NCI-H1694 treated with DMSO at 0.1 percent for 48 hours (cell line): ENCODE measurements at places on chromosomes 16 and 17.

DNA sequence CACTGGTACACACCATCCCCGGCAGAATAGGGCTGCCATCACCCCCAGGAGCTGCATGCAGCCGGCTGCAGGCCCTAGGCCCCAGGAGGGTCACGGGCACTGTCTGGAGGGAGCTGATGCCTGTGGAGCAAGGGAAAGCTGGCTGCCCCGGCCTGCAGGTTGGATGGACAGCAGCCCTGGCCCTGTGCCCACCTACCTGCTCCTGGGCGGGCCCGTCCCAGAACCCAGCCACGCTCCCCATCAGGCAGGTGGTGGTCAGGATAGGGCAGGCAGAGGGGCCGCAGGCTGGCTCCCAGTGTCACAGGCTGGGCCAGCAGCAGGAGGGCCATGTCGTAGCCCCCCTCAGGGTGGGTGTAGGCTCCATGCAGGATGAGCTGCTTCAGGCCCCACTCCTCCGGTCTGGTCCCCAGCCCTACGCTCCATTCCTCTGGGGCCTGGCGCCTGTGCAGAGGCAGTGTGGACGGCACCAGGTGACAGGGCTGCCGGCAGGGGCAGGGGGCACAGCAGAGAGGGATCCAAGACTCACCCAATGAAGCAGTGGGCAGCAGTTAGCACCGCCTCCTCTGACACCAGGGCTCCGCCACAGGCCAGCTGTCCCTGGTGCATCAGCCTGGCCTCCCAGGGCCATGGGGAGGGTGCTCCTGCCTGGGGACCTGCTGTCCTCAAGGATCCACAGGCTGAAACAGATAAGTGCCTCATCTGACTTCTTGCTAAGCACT is 4.0 kb downstream of the PRSS53 start:
- DNase-seq, result no peak

DNA sequence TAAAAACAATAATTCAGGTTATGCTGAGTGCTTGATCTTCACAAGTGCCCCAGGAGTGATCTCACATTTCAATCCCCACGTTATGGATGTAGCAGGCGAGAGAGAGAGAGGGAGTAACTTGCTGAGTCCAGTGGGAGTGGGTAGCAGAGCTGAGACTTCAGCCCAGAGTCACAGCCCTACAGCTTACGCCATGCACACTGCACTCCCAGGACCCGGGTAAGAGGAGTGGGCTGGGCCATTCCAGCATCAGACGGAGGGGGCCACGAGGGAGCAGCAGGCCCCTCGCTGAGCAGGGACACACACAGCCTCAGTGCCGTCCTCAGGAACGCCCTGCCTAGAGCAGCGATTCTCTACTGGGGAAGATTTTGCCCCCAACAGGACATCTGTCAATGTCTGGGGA is 9.8 kb upstream of the KIF19 start:
- DNase-seq, result no peak

DNA sequence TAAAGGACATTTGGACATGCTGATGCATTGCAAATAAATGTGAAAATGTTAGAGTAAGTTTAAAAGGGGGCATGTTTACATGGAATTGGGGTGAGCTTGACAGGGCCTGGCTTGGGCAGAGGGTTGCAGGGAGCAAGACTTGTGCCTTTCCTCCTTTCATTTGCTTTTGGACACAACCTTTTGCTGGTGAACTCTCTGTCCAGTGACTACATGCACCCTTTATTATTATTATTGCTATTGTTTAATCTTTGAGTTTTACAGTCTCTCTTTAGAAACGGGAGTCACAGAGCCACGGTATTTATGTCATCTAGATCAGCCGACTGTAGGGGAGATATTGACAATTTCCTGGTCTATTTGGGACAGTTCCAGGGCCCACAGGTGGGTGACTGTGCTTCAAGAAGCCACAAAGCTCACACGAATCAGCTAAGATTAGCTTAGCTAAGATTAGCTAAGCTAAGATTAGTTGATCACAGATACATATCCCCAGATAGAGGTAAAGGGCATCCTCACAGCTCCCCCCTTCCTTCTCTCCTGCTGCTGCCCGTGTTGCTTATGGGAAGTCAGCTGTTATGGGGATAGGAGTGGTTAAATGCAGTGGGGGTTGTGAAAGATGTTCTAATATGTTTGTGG is 28.9 kb upstream of the ETV4 start:
- DNase-seq, result no peak

DNA sequence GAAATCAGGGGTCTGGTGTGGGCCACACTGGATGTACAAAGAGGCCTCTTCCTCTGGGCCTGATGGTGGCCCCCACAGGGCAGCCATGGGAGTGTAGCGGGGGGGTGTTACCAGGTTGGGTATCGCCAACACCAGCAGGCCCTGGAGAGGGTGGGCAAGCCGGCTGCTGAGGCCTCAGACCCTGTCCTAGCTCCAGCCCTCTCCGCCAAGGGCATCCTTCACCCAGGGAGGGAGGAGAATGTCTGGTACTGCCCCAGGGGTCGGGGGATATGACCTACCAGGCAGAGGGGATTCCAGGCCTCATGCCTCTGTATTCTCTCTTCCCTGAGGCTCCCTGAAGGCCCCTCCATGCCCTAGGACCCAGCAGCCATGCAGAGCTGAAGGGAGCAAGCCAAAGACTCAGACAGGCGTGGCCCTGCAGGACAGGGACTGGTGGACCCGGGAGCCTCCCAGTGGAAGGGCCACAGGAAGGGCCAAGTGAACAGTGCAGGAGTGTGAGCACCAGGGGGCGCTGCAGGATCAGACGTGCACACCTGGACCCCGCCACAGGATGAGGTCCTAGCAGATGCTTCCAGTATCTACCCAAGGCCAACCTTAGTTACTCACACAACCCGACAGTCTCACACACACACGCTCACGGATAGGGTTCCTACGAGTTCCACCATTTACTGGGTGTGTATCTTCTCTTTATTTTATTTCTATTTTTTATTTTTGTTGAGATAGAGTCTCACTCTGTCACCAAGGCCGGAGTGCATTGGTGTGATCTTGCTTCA is 10.9 kb upstream of the CES4A start:
- peak; percentile 80 for DNase-seq

DNA sequence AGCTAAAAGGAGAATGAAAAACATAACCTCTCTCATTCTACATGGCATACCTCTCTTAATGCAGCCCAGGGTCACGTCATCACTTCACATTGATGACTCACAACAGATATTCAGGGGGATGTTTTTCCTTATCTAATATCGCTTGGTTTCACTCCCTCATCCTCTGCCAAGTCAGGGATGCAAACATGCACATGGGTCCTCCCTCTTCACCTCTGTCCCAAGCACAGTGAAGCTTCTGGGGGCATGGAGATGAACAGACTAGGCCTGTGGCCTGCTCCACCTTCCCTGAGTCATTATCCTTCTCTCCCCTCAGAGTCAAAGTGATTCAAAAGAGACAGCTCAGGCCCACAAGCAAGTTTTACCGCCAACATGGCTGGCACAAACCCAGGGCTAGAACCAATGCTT is 2.3 kb upstream of the MT2A start:
- no peak for DNase-seq

- DNase-seq, result peak; percentile 67
Measured at GRCh38 chr16:75555213-75555706, 792 bp downstream of the TMEM231 start.

DNA sequence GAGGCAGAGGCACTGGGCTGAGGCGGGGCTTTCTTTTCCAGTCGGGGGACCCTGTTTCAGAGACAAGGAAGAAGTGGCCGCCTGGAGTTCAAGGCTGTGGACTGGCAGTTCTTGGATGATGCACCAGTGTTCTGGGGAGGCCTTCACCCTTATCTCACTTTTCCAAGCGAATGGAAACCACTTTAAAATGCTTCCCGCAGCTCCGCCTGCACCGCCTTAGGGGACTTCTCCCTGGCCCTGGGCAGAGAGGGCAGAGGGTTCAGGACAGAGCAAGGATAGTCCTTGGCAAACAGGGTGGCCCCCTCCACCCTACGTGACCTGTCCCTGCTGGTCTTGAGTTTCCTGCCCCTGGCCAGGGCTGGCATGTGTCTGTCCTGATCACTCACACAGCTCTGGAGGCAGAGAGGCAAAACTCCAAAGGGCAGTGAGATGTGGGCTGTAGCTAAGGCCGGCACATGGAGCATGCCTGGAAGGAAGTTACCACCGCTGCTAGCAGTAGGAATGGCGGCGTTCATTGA is 20.6 kb downstream of the RTN4RL1 start:
- DNase-seq, result no peak

GRCh38 chr17:58996968-58997367 is 109.7 kb downstream of the TRIM37 start:
- no peak for DNase-seq

DNA sequence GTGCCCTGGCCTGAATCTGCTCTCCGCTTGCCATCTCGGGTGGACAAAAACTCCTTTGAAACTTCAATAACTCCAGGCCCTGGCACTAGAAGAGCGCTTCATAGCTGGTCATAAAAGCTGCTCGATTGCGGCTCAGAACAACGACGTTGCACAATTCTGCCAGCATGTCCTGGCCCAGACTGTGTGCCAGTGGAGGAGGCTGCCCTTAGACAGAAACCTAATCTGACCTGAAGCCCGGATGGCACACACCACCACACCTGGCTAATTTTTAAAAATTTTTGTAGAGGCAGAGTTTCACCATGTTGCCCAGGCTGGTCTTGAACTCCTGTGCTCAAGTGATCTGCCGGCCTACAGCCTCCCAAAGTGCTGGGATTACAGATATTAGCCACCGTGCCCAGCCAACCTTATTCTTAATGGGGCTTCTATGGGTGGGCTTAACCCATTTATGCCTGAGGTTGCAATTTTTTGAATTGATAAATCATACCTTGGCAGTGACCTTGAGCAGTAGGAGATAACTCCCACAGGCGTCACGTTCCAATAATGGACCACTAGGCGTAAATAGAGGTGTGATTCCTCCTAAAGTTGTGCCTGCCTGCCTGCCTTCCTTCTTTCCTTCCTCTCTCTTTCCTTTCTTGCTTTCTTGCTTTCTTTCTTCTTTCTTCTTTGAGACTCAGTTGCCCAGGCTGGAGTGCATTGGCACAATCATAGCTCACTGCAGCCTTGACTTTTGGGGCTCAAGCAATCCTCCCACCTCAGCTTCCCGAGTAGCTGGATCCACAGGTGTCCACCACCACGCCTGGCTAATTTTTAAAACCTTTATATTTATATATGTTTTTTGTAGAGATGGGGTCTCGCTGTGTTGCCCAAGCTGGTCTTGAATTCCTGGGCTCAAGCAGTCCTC is 1.1 kb upstream of the PPL start:
- DNase-seq, result no peak

DNA sequence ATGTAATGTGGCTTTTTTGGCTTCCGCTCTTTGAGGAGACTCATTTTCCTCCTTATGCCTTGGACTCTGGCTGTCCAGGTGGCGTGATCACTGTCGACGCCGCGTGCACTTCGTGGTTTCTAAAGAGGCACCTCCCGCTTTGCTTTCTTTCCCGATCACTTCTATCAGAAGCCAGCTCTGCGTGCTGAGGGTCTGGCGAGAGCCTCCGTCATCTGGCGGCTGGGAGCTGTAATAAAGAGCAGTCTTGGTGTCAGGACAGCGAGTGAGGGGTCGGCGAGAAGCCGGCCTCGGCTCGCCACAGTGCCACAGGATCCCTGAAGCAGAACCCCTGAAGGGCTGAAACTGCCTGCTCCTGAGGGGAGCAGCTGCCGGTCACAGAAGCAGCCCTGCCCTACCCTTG is 7.4 kb downstream of the ZNF750 start:
- no peak for DNase-seq

- no peak for DNase-seq
Measured at GRCh38 chr17:3003296-3004149, 59.9 kb downstream of the OR1D5 start.

GRCh38 chr17:75364078-75364477 is 41.4 kb downstream of the GRB2 start:
- DNase-seq, result no peak

DNA sequence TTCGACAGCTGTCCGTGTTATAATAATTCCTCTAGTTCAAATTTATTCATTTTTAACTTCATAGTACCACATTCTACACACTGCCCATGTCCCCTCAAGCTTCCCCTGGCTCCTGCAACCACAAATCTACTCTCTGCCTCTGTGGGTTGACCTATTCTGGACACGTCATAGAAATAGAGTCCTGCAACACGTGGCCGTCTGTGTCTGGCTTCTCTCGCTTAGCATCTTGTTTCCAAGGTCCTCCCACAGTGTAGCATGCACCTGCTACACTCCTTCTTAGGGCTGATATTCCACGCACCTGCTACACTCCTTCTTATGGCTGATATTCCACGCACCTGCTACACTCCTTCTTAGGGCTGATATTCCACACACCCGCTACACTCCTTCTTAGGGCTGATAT is 16.5 kb downstream of the SCGB1C2 start:
- no peak for DNase-seq

GRCh38 chr17:48429638-48430586 is at the start of gene SKAP1:
Gene SKAP1, minus strand, starts transcription at chr17:48430214.
- no peak for DNase-seq

GRCh38 chr17:21194226-21194625 is 19.7 kb downstream of the TMEM11 start:
- no peak for DNase-seq

DNA sequence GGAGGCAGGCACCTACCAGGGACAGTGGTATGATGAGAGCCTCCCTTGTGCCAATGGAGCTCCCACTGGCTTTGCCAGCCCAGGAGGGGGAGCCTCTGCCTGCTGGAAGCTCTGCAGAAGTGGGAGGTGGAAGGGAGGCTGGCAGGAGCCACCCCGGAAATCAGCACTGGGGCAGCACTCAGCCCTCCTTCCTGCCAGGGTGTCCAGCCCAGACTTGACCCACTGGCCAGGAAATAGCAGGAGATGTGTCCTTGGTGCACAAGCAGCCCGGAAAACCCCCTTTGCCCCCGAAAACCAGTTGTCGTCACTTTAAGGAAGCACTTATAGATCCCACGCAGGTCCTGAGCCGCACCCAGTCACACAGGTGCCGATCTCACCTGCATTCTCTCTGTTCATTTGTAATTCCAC is 49.3 kb upstream of the CACNG4 start:
- no peak for DNase-seq

DNA sequence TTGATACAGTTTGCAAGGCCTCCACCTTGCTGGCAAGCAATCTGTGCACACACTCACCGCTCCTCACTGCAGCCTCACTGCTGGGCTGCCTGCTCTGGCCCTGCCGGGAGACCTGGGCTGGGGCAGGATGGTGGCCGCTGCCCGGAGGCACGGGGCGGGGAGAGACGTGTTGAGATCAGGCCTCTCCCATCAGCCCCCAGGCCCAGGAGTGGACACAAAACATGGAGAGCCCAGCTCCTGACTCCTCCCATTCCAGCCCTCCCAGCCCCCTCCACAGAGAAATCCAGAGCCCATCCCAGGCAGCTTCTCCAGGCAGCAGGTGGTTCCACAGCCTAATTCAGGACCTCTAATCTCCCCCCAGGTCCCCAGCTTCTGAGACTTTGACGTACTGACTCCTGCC is 23.1 kb upstream of the RPL38 start:
- DNase-seq, result no peak

- no peak for DNase-seq
Measured at GRCh38 chr17:3026125-3026855, 37.1 kb downstream of the OR1D5 start.

GRCh38 chr16:6573577-6573976 is 759.1 kb upstream of the RBFOX1 start:
- peak; percentile 73 for DNase-seq

- DNase-seq, result no peak
Measured at GRCh38 chr17:62637809-62638208, 10.3 kb downstream of the MRC2 start.
